ENCODE measurements at places on chromosomes 11 and 22. TPM values are rescaled to one million over a fixed set of nuclear protein-coding genes. Genes with fewer than 3 reads are reported as not detected.

GRCh38 chr11:102920118-102920684, 35.3 kb downstream of the MMP13 start:
- H3K36me3 ChIP-seq: no peaks in the 10 kb centered on the region
- no peaks in the 10 kb centered on the region for H3K27me3 ChIP-seq
- no peaks in the 10 kb centered on the region for H3K4me1 ChIP-seq
- H3K4me3 ChIP-seq: no peak overlapping the region

OR51G2 gene
- total RNA-seq: not detected

DNA sequence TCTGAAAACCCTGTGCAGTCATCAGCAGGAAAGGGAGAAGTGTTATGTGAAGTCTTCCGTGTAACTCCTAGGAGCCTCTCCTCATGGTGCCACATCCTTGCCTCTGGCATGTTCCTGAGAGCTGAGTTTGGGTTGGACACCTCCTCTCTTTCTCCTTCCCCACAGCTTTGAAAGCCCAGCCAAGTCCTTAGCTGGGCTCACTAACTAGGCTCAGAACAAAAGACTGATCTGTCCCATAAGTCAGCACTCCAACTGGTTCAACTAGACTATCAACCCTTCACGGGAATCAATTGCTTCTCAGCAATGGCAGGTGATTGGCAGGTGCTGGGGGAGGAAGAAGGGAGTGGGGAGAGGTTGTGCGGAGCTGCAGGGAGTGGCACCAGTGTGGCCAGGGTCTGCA, 509.9 kb upstream of the B3GAT1 start:
- no peaks in the 10 kb centered on the region for H3K4me1 ChIP-seq
- H3K36me3 ChIP-seq: no peaks in the 10 kb centered on the region
- peaks cover 1% of the 10 kb centered on the region for H3K27me3 ChIP-seq

ATG16L2 gene
- total RNA-seq: 0.79 TPM
